A549 treated with GW870086 at 1 μM for 4 hours (cell line): ENCODE measurements at places on chromosomes 6 and 20. TPM values are rescaled to one million over a fixed set of nuclear protein-coding genes. Genes with fewer than 3 reads are reported as not detected.

RXRB gene
- total RNA-seq, result 14.0 to 20.0 TPM (median 19.7 TPM) in 5 replicates

SLC22A7 gene
- total RNA-seq, result not detected in 5 replicates

CTCFL gene
- total RNA-seq, result not detected in 5 replicates

RIN2 gene
- 23.4 to 27.0 TPM (median 23.5 TPM) in 5 replicates for total RNA-seq

NKX2-2 gene
- not detected in 5 replicates for total RNA-seq

SPATS1 gene
- not detected in 5 replicates for total RNA-seq

SEL1L2 gene
- not detected in 5 replicates for total RNA-seq

PREX1 gene
- 10.7 to 13.0 TPM (median 12.3 TPM) in 5 replicates for total RNA-seq

DEFB132 gene
- not detected in 5 replicates for total RNA-seq

NNAT gene
- total RNA-seq, result not detected in 5 replicates

FBXO9 gene
- 28.5 to 39.2 TPM (median 36.3 TPM) in 5 replicates for total RNA-seq

NPBWR2 gene
- total RNA-seq, result not detected in 5 replicates

ZNF831 gene
- not detected in 5 replicates for total RNA-seq

SERPINB1 gene
- 47.3 to 54.0 TPM (median 49.8 TPM) in 5 replicates for total RNA-seq

TRIM40 gene
- total RNA-seq, result not detected in 5 replicates

MYH7B gene
- 0.06 to 0.19 TPM (median 0.12 TPM) in 5 replicates for total RNA-seq

EYS gene
- total RNA-seq, result 0.02 to 0.23 TPM (median 0.11 TPM) in 4 of 5 replicates, not detected in the other

TNNC2 gene
- 0.28 TPM in 2 of 5 replicates, not detected in the others for total RNA-seq

KCNK16 gene
- total RNA-seq, result not detected in 5 replicates

RFX6 gene
- total RNA-seq, result not detected in 5 replicates

MOG gene
- not detected in 5 replicates for total RNA-seq

FAM135A gene
- 9.1 to 19.1 TPM (median 16.1 TPM) in 5 replicates for total RNA-seq

ARMH2 gene
- total RNA-seq, result not detected in 5 replicates

TRPC4AP gene
- 57.0 to 62.5 TPM (median 60.6 TPM) in 5 replicates for total RNA-seq

TREM2 gene
- not detected in 5 replicates for total RNA-seq

UST gene
- total RNA-seq, result 2.6 to 4.3 TPM (median 4.0 TPM) in 5 replicates

PLN gene
- total RNA-seq, result not detected in 5 replicates

LTB gene
- total RNA-seq, result 0.21 to 0.65 TPM (median 0.29 TPM) in 4 of 5 replicates, not detected in the other

ELOVL2 gene
- 4.7 to 7.1 TPM (median 6.8 TPM) in 5 replicates for total RNA-seq

MLIP gene
- total RNA-seq, result 0.13 TPM in 1 of 5 replicates, not detected in the others

MOXD1 gene
- 1.1 to 2.3 TPM (median 1.6 TPM) in 5 replicates for total RNA-seq

ZC2HC1B gene
- not detected in 5 replicates for total RNA-seq

AVP gene
- not detected in 5 replicates for total RNA-seq

FIG4 gene
- total RNA-seq, result 3.6 to 4.5 TPM (median 4.3 TPM) in 5 replicates

ROS1 gene
- 0.15 to 0.24 TPM (median 0.16 TPM) in 5 replicates for total RNA-seq

RSPH4A gene
- total RNA-seq, result 0.19 to 0.27 TPM (median 0.24 TPM) in 5 replicates

ADGRG6 gene
- total RNA-seq, result 38.2 to 62.5 TPM (median 55.0 TPM) in 5 replicates

NOX3 gene
- not detected in 5 replicates for total RNA-seq

PDE7B gene
- total RNA-seq, result 0.53 to 0.99 TPM (median 0.83 TPM) in 5 replicates

PACSIN1 gene
- 0.03 to 0.08 TPM (median 0.03 TPM) in 3 of 5 replicates, not detected in the others for total RNA-seq

IP6K3 gene
- 0.40 to 0.80 TPM (median 0.46 TPM) in 5 replicates for total RNA-seq

PCSK2 gene
- not detected in 5 replicates for total RNA-seq

POLR3F gene
- total RNA-seq, result 13.6 to 23.7 TPM (median 16.1 TPM) in 5 replicates

CNKSR3 gene
- 6.3 to 9.3 TPM (median 7.8 TPM) in 5 replicates for total RNA-seq

LKAAEAR1 gene
- total RNA-seq, result 0.95 to 2.2 TPM (median 1.1 TPM) in 5 replicates

PPIL6 gene
- total RNA-seq, result 1.9 to 3.9 TPM (median 2.6 TPM) in 5 replicates

MICB gene
- total RNA-seq, result 6.2 to 8.4 TPM (median 7.1 TPM) in 5 replicates

ZNF184 gene
- total RNA-seq, result 2.5 to 2.8 TPM (median 2.6 TPM) in 5 replicates

LIME1 gene
- total RNA-seq, result 3.9 to 9.6 TPM (median 8.7 TPM) in 5 replicates
